ENCODE measurements at places on chromosomes 16 and 17.

- peak; percentile 58 for DNase-seq
Observed at GRCh38 chr17:3026856-3027751, 36.3 kb downstream of the OR1D5 start.

- no peak for DNase-seq
Observed at GRCh38 chr17:69339937-69340336, 13.0 kb upstream of the ABCA5 start.

GRCh38 chr16:4814046-4814445 lies 11.6 kb upstream of the ROGDI start:
- DNase-seq: no peak

DNA sequence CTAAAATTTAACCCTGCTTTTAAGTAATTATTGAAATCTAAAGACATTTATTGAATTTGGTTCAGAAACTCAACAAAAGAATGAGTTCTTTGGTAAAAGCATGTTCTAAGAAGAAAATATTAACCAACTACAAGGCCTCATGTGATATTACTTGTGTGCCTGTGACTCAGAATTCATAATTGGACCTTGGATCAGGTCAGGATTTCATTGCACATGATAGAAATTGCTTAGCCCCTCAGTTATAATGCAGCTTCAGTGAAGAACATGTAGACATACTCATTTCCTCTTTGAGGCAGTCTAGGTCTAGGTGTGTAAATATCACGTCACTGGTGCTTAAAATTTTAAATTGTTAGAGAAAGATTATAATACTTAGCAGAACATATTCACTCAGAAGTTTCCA lies 410.0 kb upstream of the SOX9 start:
- no peak for DNase-seq

DNA sequence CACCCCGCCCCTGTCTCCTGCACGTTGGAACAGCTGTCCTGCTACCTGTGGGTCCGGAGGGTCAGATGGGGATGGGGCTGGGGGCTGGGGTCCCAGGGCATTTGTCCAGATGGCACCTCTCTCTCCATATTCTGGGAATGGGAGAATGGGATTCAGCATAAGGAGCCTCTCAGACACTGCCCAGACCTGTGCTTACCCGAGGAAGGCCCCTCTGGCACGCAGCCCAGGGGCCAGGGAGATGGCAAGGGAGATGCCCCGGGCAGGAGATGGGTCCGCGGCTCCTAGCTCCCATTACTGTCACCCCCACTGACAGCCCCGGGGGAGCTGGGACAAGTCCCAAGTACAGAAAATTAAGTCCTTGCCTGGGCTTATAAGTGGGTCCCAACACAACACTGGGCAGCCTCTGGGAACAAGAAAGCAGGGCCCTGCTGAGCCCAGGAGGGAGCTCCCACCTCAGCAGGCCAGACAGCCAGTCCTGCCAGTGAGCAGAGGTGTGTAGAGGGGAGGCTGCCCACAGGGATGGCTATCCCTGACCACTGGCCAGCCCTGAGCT lies 1.8 kb downstream of the VASN start:
- no peak for DNase-seq

DNA sequence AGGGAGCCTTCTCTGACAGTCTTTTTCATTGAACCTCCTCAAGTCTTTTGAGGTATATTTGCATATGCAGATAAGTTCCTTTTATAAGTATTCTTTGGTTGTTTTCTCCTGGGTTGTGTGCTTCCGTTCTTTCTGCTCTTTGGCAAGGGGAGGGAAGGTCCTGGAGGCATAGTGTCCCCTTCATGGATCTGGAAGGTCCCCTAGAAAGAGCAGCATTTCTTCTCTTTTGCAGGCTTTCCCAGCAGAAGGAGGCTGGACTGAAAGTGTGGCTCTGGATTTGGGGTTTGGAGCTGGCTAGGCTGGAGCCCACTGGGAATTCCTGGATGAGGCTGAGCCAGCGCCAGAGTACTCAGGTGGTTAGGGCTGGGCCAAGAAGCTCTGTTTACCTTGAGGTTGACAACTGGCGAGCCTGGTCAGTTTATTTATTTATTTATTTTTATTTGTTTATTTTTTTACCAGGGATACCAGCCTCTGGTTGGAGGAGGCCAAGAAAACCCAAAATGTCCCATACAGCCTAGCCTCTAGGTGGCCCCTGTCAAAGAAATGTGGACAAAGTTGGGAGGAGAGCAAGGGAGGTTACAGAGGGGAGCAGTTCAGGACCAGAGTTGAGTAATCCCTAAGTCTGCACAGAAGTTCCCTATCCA lies 5.4 kb upstream of the TOP2A start:
- DNase-seq: peak; percentile 37

DNA sequence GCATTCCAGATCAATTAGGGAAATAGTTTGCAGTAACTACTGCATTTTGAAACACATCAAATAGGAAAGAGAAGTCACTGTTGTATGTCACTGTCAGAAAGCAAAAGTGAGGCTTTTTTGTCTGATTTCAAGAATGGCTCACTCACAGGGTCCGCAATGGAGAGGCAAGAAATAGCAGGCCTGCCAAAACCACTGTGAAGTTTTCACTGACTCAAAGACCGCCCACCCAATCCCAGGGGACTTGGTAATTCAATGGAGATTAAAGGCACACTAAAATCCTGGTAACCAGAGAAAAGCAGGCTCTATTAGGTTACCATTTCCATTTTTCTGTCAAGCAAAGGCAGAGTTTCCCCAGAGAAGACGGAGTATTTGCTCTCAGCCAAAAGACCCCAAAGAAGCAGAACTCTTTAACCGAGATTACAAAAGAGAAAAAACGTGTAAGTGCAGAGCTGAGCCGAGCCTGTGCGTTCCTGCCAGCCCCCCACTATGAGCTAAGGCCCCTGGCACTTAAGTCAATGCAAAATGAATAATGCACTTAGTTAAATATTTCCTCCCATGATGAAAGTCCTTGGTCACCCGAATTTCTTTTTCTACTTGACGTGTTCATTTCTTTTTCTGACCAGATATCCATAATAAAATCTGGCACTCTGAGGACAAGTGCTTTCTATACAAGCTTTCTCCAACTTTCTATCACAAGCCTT lies 57.0 kb downstream of the FOXL1 start:
- no peak for DNase-seq

- DNase-seq: no peak
Observed at GRCh38 chr17:78205124-78205775, 8.8 kb upstream of the BIRC5 start.

- DNase-seq: no peak
Observed at GRCh38 chr17:42133461-42134041, 10.9 kb downstream of the HSPB9 start.

DNA sequence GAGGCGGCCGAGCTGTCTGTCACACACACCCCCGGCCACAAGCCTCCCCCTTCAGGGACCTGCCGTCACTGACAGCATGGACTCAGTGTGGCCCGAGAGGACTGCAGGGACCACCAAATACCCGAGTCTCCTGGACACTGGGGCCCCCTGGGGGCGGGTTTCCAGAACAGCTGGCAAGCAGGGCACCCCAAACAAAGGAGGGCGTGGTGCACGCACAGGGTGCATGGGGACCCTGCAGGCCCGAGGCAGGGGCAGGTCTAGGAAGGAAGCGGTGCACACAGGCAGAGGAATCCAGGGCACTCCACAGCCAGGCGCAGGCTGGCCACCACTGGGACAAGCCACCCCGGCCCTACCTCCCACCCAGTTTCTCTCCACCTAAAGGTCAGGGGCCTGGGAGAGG lies 28.7 kb upstream of the ENPP7 start:
- no peak for DNase-seq

DNA sequence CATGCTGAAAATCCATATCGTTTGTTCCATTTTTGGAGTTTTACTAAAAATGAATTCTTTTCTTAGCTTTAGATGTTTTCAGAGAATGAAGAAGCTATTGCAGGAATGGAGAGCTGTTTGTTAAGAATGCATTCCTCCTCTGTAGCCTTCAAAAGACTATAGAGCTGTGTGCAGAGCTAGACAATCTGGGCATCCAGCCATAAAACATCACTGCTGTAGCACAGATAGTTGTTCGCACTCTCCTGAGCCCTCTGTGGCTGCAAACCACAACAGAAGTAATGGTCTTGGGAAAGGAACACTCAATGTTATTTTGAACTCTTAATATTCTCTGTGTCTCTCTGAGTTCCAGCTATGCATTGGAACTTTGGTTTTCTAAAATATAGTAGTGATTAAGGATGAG lies 4.9 kb downstream of the TNRC6C start:
- no peak for DNase-seq

DNA sequence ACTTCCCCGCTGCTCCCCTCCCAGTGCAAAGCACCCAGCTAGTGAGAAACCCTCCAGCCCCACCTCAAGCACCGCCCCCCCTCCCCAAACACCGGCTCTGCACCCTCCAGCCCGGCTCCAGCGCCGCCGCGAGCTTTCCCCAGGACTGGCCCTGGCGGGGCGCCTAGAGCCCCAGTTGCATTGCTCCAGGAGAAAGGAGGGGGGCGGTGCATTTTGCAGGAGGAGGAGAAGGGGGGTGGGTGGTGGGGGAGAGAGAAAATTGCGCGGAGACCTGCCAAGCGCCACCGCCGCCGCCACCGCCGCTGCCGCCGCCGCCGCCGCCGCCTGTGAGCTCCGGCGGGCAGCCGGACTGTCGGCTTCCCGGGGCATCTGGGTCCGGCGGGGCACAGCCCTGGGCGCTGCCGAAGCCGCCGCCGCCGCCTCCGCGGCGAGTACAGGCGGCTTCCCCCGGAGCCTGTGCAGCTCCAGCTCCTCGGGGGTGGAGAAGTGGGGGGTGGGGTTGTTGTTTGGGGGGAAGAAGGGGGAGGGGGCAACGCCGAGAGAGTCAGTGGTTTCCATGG lies 333 bp upstream of the NOG start:
- DNase-seq: peak; percentile 76

DNA sequence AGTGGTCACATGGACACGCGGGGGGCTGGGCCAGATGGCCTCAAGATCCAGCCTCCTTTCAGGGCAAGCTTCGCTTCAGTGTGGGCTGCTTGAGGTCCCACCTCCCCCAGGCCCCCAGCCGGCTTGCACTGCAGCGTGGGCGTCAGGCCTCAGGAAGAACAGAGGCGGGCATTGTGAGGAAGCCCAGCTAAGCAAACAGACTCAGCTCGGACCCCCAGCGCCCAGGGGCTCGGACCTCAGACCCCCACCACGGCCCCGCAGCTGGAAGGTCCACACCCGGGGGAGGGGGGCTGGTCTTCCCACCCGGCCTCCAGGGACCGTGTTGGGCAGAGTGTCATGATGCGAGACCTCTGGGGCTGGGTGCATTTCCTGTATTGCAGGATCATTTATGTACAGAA lies 24.7 kb upstream of the ZNF469 start:
- DNase-seq: no peak

GRCh38 chr16:26601335-26601734 lies 465.4 kb upstream of the C16orf82 start:
- DNase-seq: no peak

Data from type B pancreatic cell (in vitro differentiated cells).